Retinal pigment epithelial cell (primary cell): ENCODE measurements at places on chromosomes 2 and 18.
A peak's percentile ranks its signal among the peaks of the same experiment; 100 is the strongest.

- peak; percentile 18 for DNase-seq
These were observed 350.5 kb downstream of the CCDC85A start for GRCh38 chr2:56534321-56534720.

GRCh38 chr2:17263570-17263968 is 254.7 kb downstream of the RAD51AP2 start:
- DNase-seq = no peak

DNA sequence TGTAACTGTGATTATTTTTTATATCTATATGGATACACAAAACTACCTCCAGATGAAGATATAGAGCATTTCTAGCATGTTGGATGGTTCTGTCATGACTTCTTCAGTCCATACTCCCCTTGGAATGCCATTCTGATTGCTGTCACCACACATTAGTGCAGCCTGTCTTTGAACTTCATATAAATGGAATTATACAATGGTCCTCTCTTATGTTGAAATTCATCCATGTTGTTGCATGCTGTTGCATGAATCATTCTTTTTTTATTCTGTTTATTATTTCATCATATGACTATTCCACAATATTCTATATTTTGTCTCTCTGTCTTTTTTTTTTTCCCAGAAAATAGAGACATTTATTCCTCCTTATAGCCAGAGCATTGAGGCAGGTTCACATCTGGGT is 74.1 kb downstream of the OSBPL6 start:
- DNase-seq = no peak

DNA sequence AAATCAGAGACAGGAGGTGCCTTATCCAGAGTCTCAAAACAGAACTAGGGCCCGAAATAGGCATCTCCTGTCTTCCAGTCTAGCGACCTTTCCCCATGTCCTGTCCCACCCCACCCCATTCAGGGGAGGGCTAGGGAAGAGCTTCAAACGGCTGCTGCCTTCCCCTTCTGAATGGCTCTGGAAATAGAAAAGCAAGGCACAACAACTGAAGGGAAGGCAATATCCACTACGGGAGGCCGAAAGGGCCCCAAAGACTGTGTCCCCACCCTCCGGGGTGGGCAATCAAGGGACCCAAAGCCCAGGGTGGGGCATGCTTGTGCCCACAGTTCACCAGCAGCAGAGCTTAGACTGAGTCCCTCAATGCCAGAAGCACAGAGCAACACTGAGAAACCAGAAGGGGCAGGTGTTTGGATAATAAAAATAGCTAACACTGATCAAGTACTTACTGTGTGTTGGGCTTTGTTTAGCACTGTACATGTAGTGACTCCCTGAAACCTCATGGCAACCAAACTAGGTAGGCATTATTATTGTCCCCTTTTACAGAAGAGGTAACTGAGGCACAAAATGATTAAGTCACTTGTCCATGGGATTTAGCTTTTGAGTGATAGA is 38.5 kb downstream of the CYRIA start:
- DNase-seq = no peak

DNA sequence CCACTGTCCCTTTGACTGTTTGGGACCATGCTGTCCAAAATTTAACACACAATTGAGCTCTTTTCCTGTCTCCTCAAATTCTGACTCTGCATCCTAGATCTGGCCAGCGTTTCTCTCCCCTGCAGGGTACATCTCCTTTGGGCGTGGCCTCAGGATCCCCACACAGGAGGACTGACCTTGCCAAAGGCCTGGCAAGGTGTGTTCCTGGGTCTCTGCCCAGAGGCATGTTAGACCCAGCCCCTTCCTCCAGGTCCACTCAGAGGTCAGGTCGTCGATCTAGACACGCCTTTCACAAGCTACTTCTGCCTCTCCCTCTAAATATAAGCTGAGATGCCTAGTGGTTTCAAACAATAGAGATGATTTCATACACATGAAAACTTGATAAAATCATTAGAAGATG is 45.4 kb upstream of the SMIM21 start:
- no peak for DNase-seq
